CD4-positive, CD25-positive, alpha-beta regulatory T cell (primary cell): ENCODE measurements at places on chromosomes 2 and 18. TPM values are rescaled to one million over a fixed set of nuclear protein-coding genes. Genes with fewer than 3 reads are reported as not detected.

GNLY gene
- total RNA-seq: 2.4 TPM

LRRFIP1 gene
- total RNA-seq: 183 TPM

ECEL1 gene
- total RNA-seq: not detected

RAPGEF4 gene
- total RNA-seq: 1.4 TPM

RAD51AP2 gene
- not detected for total RNA-seq

DNA sequence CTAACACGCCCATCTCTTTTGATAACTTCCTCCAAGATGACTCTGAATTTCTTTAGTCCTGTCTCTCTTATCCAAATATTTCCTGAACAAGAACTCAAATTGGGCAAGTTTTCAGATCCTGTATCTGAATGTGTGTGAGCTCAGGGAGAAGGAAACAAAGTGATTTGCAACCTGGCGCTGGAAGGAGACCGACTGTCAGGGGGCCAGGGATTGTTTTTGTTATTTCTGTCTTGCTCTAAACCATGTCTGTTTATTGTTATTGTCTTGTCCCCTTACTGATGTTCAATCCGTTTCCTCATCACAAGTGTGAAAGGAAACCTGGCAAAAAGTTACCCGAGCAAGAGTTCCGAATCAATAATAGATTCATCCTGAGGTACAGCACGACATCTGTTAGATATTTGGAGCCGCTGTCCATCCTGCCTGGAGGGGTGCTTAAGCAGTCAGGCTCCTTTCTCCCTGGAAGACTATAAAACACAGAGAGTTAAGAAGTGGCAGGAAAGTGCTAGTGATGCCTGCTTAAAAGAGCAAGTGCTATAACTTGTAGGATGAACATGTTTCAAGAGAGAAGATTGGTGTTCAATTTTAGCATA is 132.5 kb upstream of the OSR1 start:
- no peaks in the 10 kb centered on the region for H3K36me3 ChIP-seq
- no peak overlapping the region for H3K4me3 ChIP-seq
- H3K27me3 ChIP-seq: no peaks in the 10 kb centered on the region
- no peak for DNase-seq
- no peak overlapping the region for H3K27ac ChIP-seq

DNA sequence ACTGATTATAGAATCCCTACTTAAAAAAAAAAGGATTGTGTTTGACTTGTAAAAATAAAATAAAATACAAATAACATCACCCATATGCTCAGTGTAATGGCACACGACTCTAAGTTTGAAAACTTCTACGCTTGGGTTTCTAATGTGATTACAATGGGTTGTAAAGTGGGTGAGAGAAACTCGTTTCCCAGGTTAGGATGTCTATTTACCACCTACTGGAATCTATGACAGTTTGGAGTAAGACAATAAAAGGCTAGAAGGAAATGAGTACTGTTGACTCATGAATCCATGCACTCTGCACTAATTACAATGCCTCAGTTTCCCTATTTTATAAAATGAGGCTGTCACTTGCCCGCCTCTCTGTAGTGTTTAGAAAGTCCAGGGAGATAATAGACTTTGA is 204.2 kb upstream of the FBXO11 start:
- no peak overlapping the region for H3K4me3 ChIP-seq
- H3K4me1 ChIP-seq: peaks cover 23% of the 10 kb centered on the region
- H3K27ac ChIP-seq: no peak overlapping the region
- no peaks in the 10 kb centered on the region for H3K27me3 ChIP-seq
- no peak for DNase-seq

DNA sequence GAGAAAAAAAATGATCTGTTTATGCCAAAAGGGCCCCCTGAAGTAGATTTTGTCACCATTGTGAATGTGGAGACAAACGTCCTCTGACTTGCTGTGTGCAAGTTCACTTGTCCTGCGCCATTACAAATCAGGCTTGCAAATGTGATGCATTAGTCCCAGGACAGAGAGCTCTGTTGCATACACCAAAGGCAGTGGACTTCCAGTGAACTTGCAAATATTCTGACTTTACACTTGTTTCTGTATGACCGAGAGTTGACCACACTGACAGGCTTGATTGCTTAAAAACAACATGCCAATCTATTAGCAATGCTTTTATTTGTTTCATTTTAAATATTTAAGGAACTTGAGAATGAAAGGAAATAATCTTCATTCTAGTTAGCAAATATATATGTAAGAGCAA is 293.2 kb downstream of the PLCL1 start:
- no peak overlapping the region for H3K4me3 ChIP-seq
- no peak for DNase-seq
- peaks cover 27% of the 10 kb centered on the region for H3K36me3 ChIP-seq
- no peaks in the 10 kb centered on the region for H3K4me1 ChIP-seq

GRCh38 chr18:79586436-79587225 is 93.0 kb upstream of the CTDP1 start:
- H3K27me3 ChIP-seq: no peaks in the 10 kb centered on the region
- DNase-seq: no peak
- no peak overlapping the region for H3K4me3 ChIP-seq
- no peak overlapping the region for H3K27ac ChIP-seq
- H3K36me3 ChIP-seq: no peaks in the 10 kb centered on the region

DNA sequence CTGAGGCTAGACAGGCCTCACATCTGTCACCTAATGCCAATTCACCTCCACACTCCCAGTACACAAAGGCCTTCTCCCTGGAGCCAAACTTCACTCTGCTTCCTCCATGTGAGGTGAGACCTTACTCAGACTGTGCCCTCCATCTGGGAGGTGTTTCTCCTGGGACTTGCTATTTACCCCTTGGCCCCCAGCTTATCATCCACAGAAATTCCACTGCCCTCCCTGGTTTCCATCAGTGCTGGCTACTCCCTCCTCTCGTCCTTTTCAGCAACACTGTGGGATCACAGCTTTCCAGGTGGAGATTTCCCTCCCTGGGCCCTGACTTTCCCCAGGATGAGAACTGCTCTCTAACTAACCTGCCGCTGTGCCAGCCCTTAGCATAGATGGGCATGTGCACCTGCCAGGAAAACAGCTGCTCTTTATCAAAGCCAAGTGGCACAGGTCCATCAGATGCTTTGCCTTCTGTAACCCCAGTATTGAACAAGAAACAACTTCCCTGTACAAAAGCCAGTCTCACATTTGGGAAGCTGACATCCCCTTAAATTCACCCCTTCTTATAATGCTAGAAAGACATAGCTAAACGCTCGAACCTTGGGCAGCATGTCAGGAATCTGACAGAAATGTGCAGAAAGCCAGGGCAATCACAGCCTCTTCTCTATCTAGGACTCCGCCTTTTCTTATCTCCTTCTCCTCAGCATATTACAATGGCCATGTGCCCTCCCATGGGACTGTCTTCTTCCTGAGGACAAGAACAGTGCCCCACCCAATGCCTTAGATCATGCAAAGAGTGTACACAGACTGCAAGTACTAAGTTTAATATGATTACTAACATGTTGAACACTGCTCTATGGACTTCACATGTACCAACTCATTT is 535.5 kb upstream of the ID2 start:
- no peak overlapping the region for H3K4me3 ChIP-seq
- H3K4me1 ChIP-seq: no peaks in the 10 kb centered on the region
- H3K36me3 ChIP-seq: no peaks in the 10 kb centered on the region
- H3K27ac ChIP-seq: no peak overlapping the region
